ENCODE measurements at places on chromosomes 3 and 15.

DNA sequence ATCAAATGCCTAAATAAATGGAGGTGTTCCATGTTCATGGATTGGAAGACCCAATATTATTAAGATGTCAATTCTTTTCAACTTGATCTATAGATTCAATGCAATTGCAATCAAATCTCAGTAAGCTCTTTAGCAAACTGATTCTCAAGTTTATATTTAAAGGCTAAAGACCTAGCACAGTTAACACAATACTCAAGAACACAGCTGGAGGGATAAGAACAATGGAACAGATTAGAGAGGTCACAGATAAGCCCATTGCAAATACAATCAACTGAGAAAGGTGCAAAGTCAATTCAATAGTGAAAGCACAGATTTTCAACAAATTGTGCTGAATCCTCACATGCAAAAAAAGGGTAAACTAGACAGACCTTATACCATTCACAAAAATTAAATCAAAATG lies 198.9 kb downstream of the P3H2 start:
- no peak for DNase-seq

DNA sequence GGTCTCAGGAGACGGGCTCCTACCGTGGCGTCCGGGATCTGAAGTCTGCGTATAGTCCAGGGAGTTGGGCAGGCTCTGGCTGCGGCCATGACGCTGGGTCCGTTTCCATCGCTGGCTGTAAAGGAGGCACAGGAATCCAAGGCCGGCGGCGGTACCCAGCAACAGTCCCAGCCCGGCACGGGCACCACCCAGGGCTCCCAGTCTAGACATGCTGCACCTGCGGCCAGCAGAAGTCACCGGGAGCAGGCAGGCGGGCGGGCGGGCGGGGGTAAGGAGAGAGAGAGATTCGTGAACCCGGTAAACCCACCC lies 526 bp downstream of the RMDN3 start:
- DNase-seq: peak; percentile 34

DNA sequence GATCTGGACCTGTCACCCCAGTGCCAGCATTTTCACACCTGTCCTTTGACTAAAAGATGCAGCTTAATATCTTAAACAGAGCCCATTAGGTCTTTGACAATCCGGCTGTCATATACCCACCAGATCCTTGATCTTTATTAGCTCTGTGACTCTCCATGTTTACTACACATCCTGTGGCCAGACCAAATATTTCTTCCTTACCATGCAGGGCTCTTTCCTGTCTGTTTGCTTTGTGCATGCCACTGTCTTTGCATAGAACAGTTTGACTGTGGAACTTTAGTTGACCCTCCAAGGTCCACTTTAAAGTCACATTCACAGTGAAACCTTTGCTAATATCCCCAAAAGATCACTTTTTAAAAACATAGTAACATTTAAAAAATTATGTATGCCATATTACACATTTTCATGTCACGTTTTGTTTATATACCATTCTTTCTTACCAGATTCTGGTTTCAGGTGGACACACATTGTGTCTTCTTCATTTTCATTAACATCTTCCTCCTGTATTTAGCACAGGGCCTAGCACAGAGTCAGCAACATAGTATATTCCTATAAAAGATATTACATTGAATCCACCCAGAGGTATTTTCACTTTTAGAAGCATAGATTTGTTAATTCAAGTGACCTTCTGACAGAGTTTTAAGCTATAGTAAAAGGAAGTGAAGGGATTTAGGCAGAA lies 95.8 kb downstream of the RAP2B start:
- DNase-seq: peak; percentile 15

DNA sequence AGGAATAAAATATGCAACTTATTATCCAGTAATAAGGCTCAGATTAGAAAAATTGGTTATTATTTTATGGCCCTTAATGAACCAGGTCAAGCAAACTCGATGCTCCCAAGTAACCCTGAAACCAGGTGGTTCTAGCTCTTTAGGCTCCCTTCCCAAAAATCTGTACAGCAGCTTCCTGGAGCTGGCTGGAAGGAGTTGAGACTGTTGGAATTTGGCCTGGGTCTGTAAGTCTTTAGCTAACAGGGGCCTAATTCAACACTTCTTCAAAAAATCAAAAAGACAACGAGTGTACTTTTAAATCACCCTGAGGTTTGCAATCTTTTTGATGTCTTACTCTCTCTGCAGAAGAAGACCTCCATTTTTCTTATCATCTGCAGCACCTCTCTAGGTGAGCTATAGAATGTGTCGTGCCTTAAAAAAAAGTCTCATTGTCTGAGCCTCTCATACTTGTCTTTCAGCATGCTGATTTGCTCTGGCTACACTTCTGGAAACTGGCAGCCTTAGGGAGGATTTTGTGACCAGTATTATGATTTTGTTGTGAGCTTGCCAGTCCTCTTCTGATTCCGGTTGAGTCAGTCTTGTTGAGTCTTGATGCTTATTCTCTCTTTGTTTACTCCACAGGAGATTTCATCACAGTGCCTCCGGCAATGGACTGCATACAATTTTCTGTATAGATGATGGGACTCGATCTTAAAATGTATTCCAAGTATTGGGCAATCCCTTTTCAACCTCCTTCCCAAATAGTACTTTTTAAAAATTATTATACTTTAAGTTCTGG lies 235.0 kb upstream of the KBTBD8 start:
- DNase-seq: peak; percentile 55

DNA sequence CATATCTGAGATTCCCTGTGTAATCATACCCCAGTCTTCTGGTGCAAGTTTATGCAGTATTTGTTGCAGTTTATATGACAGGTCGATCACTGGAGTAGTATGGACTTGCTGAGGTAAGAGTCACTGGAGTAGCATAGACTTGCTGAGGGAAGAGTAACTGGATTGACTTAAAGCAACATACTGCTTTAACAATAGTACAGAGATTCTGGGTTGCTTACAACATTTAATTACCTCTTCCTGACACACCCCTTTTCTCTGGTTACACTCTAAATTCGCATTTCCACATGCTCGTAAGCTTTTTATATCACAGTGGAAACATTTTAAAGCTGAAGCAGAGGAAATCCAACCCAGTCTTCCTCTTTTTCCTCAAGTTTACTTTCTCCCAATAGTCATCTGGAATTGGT lies 11.8 kb downstream of the AAGAB start:
- peak; percentile 61 for DNase-seq

DNA sequence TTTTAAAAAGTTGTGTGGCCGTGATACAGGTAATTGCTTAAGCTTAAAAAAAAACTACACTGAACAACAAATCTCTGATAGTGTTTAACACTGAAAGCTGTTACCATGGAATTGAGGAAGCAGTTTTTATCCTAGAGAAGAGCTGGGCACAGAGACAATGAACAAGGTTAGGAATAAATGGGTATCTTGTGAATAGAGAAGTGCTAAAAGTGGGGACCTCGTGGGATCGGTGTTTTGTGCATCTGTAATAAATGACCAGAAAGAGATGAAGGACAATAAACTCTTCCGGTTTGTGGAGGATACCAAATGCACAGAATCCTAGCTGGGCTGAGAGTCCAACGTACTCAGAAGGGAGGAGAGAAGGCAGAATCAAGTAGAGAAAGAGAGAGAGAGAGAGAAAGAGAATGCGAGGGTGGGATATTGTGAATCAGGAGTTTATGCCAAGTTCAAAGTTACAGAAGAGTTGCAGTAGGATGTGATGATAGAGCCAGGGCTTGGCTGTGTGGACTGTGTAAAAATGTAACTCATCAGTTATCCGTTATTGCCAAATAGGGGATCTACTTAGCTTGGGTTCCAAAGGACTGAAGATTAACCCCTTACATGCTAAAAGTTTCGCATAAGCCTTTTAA lies 148.9 kb downstream of the IL20RB start:
- DNase-seq: no peak

DNA sequence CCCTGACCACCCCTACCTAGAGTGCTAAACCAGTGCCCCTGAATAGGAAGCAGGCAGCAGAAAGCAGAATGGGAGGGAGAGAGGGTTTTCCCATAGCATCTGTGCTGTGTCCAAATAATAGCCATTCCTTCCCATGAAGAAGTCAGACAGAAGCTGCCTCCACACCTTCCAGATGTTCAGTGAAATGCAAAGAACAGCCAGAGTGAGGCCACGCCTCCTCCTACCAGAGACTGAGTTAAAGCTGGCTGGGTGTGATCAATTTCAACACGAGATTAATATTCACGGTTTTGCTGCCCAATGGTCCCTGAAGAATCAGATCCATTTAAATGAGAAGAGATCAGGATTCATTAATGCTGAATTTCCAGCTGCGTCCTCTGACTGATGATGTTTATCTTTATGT lies 111.8 kb downstream of the SRGAP3 start:
- DNase-seq: no peak

GRCh38 chr15:67968966-67969365 lies 85.1 kb upstream of the PIAS1 start:
- no peak for DNase-seq

- no peak for DNase-seq
Observed at GRCh38 chr15:41690636-41691035, 30.4 kb downstream of the MGA start.

DNA sequence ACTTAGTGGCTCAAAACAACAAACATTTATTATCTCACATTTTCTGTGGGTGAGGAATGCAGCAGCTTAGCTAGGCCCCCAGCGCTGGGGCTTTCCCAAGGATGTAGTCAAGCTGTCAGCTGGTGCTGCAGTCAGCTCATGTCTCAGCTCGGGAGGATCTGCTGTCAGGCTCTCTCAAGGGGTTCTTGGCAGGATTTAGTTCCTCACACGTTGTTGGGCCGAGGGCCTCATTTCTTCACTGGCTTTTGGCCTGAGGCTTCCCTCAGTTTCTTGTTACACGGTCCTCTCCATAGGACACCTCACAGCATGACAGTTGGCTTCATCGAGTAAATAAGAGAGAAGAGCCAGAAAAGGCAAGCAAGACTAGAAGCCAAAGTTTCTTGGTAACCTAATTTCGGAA lies 13.7 kb upstream of the U2SURP start:
- DNase-seq: peak; percentile 23

DNA sequence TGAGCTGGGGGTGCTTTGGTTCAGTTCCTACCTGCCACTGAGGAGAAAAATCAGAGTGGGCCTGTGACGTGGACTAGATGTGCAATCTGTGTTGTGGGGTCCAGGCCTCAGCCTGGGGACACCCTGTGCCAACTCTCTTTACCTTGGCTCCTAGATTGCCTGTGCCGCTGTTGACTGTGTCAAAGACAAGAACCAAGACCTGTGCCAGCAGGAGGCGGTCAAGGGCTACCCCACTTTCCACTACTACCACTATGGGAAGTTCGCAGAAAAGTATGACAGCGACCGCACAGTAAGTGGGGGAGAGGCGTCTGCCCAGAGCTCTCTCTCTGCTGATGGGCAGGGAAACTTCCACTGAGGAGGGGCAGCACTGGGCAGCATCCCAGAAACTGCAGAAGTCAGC lies 40.6 kb upstream of the SEC22A start:
- DNase-seq: no peak

GRCh38 chr3:40021338-40021737 lies 211.9 kb downstream of the MYRIP start:
- DNase-seq: no peak

- DNase-seq: no peak
Observed at GRCh38 chr15:66389859-66390381, 3.2 kb downstream of the MAP2K1 start.

All from fibroblast of villous mesenchyme (primary cell).